ENCODE measurements at places on chromosomes 1 and 21.

DNA sequence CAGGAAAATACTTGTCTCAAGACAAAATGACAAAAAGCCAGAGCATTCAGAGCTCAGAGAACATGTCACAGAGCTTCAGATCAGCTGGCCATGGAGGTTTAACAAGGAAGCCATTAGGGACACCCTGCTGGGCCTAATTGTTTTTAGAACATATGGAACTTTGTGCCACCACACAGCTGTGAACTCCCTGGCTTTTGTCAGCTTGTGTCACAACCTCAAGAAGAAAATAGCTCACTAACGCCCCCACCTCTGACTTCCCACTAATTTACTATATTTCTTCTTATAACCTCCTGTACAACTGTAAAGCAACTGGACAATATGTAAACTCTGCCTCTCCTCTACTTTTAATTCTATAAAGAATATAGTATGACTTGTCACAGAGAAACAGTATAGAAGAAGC, 21.0 kb upstream of the TDRD10 start:
- peak; percentile 49 for DNase-seq

- DNase-seq, result no peak
Observed at GRCh38 chr1:56250809-56251208, 328.6 kb downstream of the PLPP3 start.

DNA sequence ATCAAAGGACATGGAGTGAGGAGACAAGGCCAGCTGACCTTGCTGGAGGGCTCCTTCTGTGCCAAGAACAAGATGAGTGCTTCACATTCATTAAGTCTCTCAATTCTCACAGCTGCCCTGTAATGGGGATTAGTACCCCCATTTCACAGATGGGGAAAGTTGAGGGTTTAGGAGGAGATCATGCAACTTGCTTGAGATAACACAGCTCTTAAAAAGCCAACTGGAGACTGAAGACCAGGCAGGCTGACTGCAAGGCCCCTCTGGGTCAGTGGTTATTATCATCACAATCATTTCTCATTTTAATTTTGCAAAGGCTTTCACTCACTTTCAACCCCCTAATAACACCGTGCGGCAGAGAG, 46.8 kb downstream of the GPR161 start:
- no peak for DNase-seq

DNA sequence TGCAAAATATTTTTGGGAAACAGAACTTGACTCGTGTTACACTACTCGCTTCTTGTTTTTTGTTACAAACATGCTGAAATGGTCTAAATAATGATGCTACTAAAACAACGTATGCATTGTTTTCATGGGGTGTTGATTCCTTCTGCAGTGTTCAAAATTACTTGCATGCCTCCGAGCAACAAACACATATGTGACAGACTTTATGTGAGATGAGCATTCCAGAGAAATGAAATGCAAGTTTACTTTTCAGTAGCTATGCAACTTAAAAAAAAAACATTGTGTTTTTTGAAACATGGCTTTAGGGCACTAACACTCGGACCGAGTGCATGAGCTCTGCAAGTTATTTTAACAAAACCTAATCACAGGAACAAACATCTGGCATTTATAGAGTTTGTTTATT, 84.8 kb downstream of the CAMTA1 start:
- DNase-seq, result no peak

GRCh38 chr21:46459356-46460112, 843 bp downstream of the DIP2A start:
- DNase-seq, result peak; percentile 25

DNA sequence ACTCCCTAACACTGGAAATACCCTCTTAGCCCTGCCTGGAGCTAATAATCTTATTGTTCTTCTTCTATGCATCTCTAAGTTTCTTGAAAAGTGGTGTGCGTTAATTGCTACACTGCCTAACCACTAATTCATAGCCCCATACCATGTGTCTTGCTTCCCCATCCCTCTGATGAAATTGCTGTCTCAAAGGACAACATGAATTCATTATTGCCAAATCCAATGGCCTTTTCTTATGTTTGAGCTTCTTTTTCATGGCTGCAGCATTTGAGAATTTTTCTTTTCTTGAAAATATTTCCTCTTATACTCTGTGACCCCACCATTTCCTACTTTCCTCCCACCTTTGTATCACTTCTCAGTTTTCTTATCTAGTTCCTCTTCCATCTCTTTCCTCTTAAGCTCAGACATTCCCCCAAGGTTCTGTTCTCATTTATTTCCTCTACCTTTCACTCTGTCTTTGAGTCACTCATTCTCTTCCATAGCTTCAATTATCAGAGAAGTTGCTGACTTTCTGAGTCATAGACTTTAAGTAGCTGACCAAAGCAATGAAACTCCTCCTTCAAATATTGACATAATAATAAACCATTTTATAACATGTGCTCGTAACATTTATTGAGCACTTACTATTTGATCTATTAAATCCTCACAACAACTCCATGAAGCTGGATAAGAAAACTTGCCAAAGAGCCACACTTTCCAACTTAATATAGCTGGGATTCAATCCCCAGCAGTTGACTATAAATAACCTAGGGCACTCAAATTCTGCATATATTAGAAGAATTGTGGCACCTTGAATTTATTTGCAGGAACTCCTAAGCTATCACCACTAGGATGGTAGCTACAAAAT, 35.5 kb upstream of the ATP6V1G3 start:
- no peak for DNase-seq

- DNase-seq, result no peak
Observed at GRCh38 chr21:36743446-36743845, 44.5 kb downstream of the SIM2 start.

DNA sequence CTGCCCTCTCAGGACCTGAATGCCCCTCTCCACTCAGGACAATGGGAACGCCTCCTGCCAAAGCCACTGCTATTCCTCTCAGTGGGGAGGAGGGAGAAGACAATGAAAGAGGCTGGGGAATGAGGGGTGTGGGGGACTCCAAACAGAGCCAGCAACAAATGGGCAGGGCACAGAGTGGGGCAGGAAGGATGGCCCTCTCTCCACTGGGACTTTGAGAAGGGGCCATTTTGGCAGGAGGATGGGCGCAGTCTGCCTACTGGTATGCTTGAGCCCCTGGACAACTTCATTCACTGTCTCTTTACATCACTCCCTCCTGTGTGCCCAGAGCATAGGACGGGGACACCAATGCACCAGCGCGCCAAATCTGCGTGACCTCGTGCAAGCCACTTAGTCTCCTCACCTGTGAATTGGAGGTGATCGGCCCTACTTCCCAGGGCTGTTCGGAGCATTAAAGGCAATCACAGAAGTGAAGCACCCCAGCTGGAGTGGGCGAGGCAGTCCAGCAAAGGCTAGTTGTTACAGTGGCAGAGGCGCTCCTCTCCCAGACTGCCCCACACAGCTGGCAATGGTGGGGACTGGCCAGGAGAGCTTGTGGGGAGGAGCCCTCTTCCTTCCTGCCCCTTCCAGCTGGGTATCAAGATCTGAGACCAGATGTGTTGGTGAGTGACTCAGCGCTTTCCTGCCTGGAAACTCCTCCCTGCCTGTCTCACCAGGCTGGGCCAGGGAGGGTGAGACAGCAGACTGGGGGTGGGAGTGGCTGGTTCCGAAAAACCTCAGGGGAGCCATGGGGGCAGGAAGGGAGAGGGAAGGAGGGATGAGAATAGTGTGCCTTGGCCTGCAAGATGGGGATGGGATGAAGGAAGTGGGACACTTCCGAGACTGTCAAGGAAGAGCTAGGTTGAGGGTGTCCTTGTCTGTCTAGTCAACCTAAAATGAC, 22.4 kb upstream of the SYNC start:
- DNase-seq, result no peak

- DNase-seq, result no peak
Observed at GRCh38 chr21:34598931-34599400, 15.9 kb downstream of the RCAN1 start.

GRCh38 chr1:27166351-27166802, 11.5 kb upstream of the SLC9A1 start:
- no peak for DNase-seq

GRCh38 chr1:60866917-60867531, 215.3 kb upstream of the NFIA start:
- no peak for DNase-seq

- peak; percentile 97 for DNase-seq
Observed at GRCh38 chr1:18107369-18108298, at the start of gene IGSF21. Gene IGSF21 (plus strand): TSS chr1:18107798. CDS start chr1:18108129, 331 bp downstream.

DNA sequence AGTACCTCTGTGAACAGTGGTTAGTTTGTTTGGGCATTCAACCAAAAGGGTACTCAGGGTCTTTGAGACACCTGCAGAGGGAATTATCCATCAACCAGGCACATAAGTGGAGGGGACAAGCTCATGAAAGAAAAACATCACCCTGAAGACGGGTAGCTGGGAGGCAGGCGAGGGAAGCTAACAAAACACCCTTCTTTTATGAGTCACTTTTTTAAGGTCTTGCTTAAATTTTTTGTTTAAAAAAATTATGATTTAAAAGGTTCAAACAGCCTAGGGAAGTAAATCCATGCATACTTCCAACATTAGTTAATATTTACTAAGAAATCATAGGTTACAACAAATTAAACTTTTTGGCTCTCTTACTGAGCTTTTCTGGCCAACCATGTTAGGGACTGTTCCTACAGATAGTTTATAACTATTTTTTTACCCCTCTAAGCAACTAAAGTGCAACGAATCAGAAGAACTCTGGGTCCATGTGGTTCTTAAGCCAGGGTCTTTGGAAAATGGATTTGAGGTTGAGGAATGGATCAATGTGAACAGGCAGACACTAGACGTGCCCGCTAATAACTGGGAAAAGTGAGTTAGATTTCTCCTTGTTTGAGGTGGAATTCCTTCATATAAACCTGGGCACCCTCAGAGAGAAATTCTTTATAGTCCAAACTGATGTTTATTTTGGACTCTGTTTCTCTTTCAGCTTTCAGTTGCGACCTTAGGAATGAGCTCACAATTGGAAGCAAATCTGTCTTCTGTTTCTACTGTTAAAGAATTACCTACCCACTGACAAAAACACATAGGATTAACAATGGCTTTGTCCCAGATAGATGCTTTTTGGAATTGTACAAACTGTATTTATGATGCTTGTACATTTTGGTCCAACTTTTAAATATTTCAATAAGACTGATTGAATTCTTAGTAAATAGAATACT, 123.0 kb downstream of the LYPLAL1 start:
- DNase-seq, result no peak

DNA sequence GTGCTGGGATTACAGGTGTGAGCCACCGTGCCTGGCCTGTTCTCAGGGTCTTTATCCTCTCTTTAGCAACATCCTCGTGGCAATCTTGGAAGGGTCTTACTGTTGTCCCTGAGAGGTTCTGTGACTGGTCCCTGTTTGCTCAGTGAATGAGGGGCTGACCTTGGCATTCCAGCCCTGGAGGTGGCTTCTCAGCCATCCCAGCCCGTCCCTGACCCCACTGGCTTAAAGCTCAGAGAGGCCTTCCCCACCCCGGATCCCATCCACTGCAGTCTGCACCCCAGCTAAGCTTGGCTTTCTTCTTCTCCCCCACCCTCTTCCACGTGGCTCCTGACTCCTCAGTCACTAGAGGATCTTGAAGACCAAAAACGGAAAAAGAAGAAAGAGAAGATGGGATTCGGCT, 88.3 kb upstream of the TMEM51 start:
- no peak for DNase-seq

GRCh38 chr1:183038333-183038866, 15.2 kb downstream of the LAMC1 start:
- no peak for DNase-seq

DNA sequence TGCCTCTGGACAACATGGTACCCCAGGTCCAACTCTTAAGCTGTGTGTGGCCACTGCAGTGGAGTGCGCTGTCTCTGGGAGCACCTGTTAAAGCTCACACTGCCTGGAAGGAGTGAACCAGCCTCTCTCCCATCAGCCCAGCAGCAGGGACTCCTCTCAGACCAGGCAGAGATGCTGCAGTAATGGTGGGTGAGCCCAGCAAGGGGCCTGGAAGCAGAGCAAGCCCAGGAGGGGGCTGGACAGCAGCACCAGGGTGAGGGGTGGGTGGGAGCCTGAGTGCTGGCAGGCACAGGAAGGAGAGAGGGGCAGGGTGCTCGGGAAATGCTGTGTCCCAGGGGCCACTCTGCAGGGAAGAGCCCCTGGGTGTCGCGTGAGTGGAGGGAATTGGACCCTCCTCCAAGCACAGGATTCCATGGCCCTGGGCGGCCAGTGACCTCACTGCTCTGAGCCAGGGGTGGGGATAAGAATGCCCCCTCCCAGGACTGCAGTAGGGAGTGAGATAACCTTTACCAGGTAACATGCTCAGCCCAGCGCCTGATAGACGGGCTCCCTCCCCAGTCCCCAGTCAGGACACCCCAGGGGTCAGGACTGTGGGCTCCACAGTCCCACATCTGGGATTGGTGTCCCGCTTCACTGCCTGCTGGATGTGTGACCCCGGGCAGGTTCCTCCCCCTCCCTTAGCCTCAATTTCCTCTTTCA, 313.1 kb downstream of the MATN1 start:
- DNase-seq, result no peak

- peak; percentile 24 for DNase-seq
Observed at GRCh38 chr1:113057006-113057405, 16.0 kb upstream of the LRIG2 start.

GRCh38 chr21:27248814-27249213, 281.9 kb upstream of the ADAMTS5 start:
- no peak for DNase-seq

DNA sequence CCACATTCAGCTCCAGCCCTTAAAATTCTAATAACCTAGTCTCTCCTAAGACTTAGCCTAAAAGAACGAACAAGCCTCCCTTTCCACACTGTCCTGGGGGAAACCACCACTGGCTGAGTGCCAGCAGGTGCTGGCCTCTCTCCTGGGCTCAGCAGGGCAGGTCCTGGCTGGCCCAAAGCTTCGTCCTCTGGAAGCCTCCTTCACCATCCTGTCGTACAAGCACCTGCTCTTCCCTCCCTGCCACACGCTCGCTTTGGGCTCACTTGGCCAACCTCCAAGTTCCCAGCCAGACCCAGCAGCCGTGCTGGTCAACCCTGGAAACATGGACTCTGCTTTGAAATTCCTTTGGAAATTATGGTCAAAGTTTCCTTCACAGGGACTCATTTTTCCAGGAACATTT, 58.2 kb upstream of the SLC25A33 start:
- DNase-seq, result no peak

GRCh38 chr1:231970684-231971083, 344.1 kb downstream of the DISC1 start:
- DNase-seq, result no peak

- peak; percentile 12 for DNase-seq
Observed at GRCh38 chr21:46154155-46154954, 1.0 kb downstream of the FTCD start.

GRCh38 chr1:12078938-12079861, 16.1 kb downstream of the TNFRSF8 start:
- peak; percentile 72 for DNase-seq

- no peak for DNase-seq
Observed at GRCh38 chr1:184945029-184945428, 29.3 kb downstream of the NIBAN1 start.

DNA sequence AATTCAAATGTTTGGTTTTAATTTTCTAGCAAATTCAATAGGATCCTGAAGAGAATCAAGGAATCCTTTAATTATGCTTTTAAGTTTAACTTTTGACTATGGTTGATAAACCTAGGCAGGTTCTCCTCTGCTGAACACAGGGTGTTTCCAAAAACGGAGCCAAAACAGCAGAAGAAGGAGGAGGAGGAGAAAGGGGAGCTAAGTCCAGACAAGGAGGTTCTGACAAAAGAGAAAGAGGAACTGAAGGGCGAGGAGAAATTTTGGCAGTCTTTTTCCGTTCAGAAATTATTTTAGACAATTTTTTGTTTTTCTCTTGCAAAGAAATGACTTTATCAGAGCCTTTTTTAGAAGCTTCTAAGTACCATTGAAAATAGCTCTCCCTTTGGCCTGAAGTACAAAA, 33.2 kb upstream of the FNBP1L start:
- no peak for DNase-seq
